ENCODE measurements at places on chromosomes 16 and 17.

- DNase-seq = no peak
Measured at GRCh38 chr17:44960691-44961090, 7.4 kb downstream of the C1QL1 start.

DNA sequence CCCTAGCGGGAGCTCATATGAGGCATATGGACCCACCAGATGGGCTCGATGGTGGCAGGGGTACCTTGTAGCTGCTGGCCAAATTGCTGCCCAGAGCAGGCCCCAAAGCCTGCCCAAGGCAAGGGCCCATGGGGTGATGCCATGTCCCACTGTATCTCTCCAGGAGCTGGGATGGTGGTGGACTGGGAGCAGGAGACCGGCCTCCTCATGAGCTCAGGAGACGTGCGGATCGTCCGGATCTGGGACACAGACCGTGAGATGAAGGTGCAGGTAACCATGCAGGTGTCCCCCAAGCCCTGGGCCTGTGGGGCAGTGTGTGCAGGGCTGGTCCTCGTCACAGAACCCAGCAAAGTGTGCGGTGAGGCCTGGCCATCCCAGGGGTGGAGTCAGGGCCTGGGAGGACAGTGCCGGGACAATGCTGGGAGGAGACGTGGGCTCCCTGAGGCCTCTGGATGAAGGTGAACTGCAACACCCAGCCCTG lies 34.1 kb upstream of the CHMP6 start:
- DNase-seq = no peak

- DNase-seq = peak; percentile 90
Measured at GRCh38 chr17:38729886-38730525, at the start of gene CISD3. Gene CISD3 (plus strand): TSS chr17:38730341. CDS start chr17:38730359, 18 bp downstream.

- DNase-seq = no peak
Measured at GRCh38 chr17:8922451-8922850, 43.1 kb downstream of the PIK3R5 start.

DNA sequence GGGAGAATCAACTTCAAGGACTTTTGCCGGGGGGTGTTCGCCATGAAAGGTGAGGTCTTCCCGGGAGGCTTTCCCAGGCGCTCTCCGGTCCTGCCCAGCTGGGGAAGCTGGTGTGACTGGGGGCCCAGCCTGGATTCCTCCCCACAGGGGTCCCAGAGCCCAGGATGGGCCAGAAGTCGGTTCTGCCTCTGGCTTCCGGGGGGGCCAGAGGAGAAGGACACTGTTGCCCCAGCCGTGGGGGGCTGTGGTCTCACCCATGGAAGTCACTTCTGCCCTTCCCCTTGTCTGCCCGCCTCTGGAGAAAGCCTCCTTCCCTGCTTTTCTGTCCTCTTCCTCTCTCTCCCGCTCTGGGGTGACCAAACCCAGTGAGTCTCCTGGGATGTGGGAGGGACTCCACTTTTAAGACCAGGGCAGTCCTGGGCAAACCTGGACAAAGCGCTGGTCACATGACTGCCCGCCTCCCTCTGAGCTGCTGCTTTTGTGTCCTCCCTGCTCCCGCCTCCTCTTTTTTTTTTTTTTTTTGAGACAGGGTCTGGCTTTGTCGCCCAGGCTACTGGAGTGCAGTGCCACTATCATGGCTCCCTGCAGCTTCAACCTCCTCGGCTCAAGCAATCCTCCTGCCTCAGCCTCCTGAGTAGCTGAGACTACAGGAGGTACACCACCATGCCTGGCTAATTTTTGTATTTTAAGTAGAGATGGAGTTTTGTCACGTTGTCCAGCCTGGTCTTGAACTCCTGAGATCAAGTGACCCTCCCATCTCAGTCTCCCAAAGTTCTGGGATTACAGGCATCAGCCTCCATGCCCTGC lies 40.6 kb downstream of the RAB11FIP4 start:
- DNase-seq = no peak

DNA sequence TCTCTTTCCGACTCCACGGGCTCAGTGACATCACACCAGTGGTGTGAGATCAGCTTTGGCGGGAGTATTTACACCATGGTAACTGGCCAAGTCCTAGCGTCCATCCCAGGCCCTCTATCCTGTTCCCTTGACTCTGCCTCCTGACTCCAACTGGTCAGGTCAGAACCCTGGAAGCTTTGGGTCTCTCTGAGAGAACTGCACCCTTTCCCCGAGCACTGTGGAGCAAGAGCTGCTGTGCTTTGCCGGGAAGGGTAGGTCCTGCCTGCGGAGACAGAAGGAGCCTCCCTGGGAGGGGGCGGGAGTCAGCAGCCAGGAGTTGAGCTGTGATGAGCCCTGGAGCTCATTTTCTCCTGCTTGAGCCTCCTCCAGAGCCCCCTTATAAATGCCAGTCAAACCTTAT lies 212.1 kb upstream of the TNRC6C start:
- peak; percentile 93 for DNase-seq

- no peak for DNase-seq
Measured at GRCh38 chr16:990516-991291, 9.1 kb downstream of the SOX8 start.

- no peak for DNase-seq
Measured at GRCh38 chr16:68665501-68665900, 20.4 kb downstream of the CDH3 start.

GRCh38 chr16:72727565-72727964 lies 320.4 kb downstream of the ZFHX3 start:
- no peak for DNase-seq

DNA sequence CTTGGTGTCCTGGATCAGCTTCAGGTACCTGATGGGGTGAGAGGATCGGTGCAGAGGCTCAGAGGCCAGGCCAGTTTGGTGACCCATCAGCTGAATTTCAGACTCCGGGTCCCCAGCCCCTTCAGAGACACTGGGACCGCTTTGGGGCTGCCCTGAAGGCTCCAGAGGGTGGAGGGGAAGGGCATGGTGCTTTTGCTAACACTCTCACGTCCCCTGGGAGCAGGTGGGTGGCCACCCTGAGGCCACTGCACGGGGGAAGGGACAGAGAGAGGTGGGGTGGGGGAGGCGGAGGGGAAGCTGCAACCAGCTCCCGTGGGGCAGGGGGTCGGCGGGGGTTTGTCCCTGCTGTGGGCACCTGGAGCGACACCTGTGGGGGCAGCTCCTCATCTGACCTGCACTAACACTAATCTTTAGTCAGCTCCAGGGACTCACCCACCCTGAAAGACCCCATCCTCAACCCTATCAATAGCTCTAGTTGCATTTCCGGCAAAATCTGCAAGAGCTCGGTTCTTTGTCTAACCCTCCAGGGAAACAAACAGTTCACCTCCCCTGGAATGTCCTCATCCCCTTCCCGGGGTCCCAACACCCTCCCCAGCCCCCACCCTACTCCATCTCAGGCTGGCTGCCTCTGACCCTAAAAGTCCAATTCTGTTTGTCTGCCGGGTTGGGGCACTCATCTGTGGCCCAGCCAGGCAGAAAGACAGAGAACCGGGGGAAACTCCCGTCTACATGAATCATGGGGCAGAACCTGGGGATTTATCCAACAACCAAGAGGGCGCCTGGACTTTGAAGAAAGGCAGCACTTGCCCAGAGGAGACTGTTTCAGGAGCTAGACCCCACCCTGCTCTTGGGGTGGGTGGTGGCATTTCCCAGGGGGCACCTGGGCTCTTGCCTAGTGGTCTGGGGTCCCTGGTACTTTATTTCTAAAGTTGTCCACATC lies 91.9 kb upstream of the CBX4 start:
- no peak for DNase-seq

DNA sequence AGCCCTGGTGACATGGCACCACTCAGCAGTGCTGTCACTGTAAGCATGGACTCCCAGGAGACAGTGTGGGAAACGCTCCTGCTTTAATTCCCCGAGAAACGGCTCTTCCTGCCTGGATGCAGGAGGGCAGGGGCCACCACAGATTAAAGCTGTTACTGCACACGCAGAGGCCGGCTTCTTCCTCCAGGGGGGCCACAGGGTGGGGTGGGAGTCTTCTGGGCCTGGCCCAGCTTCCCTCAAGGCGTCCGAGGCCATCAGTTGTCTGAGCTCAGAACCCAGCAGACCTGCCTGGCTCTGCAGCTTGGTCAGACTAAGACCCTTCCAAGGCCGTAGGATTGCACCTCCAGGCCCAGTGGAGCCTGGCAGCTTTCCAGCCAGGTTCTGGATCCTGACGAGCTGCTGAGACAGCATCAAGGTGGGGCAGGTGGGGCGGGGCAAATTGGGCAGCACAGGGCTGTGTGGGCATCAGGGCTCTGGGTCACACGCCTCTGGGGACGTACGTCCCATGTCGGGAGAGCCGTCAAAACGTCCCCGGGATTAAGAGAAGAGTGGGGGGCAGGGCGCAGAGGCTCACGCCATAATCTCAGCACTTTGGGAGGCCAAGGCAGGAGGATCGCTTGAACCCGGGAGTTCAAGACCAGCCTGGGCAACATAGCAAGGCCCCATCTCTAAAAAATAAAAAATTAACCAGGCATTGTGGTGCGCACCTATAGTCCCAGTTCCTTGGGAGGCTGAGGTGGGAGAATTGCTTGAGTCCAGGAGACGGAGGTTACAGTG lies 5.0 kb upstream of the CAPN15 start:
- no peak for DNase-seq

DNA sequence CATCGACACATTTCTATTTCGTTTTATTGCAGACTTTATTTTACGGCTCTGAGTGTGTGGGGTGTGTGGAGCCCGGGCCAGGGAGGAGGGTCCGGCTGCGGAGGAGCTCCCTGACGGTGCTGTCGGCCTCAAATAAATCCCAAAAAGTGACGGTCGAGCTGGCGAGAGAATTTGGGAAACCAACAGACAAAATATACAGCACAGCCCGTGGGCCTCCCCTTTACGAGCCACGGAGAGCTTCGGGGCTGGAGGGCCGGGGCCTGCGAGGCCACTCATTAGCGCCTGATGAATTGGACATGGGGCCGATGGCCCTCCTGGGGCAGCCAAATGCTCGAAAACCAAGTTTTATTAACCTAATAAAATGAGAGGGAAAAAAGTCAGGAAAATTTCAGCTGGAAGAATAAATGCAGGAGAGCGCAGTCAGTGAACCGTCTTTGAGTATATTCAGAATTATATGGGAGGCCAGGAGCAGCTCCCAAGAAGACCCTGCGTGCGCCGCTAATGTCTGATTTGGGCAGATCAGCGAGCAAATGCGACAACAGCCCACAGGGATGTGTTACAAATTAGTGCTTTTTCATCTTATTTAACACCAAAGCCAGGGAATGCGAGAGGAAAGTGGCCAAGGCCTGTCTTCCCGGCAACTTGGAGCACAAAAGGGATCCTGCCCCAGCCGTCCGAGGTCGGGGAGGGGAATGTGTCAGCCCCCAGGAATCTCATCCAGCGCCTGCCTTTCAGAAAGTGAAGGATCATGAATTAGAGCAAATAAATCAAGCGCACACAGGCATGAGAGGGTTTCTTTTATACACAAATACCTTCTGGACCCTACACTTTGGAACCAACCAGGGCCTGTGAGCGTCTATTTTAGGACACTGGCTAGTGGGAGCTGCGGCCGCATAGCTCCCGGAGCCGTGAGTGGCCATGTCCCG lies 249.1 kb downstream of the C16orf95 start:
- no peak for DNase-seq

GRCh38 chr17:82230609-82231311 lies 1.9 kb downstream of the SLC16A3 start:
- DNase-seq = peak; percentile 33

DNA sequence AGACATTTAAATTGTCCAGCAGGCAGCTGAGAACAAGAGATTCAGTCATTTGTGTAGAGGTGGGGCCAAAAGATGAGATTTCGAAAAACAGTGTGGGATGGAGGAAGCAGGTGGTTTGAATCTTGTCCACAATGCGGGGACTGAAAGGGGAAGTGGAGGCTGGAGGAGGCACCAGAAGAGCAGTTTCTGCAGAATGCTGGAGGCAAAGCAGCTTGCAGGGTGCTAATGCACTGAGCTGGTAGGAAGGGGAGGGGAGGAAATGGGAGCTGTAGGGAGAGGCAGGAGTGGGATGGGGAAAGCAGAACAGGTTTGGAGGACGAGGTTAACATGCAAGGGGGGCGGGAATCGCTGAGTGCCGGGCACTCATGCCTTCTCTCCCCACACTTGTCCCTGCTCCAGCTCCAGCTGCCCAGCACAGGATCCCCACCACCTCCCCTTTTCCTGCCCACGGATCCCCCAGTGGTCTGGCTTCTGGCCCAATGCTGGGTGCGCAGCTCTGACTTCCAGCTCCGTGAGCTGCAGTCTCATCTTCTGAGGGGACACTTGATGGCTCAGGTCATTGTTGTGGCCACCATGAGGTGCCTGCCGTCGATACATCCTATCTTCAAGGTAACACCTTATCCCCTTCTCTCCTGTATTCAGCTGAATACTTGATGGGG lies 9.4 kb downstream of the C17orf100 start:
- no peak for DNase-seq

GRCh38 chr16:55203570-55203969 lies 120.4 kb upstream of the IRX6 start:
- DNase-seq = no peak

DNA sequence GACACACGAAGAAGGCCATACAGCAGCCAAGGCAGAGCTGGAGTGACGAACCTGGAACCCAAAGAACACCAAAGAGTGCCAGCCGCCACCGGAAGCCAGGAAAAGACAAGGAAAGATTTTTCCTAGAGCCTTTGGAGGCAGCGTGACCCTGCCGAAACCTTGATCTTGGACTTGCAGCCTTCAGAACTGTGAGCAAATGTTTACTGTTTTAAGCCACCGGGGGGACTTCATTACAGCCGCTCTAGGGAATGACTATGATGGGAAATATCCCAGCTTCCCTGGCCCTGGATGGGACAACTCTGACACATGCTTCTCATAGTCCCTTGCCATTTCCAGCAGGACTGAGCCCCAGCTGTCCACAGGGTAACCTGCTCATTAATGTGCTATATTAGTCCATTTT lies 270.6 kb downstream of the HAPSTR1 start:
- DNase-seq = no peak

GRCh38 chr17:2690165-2691068 lies 21.1 kb downstream of the CLUH start:
- DNase-seq = no peak

DNA sequence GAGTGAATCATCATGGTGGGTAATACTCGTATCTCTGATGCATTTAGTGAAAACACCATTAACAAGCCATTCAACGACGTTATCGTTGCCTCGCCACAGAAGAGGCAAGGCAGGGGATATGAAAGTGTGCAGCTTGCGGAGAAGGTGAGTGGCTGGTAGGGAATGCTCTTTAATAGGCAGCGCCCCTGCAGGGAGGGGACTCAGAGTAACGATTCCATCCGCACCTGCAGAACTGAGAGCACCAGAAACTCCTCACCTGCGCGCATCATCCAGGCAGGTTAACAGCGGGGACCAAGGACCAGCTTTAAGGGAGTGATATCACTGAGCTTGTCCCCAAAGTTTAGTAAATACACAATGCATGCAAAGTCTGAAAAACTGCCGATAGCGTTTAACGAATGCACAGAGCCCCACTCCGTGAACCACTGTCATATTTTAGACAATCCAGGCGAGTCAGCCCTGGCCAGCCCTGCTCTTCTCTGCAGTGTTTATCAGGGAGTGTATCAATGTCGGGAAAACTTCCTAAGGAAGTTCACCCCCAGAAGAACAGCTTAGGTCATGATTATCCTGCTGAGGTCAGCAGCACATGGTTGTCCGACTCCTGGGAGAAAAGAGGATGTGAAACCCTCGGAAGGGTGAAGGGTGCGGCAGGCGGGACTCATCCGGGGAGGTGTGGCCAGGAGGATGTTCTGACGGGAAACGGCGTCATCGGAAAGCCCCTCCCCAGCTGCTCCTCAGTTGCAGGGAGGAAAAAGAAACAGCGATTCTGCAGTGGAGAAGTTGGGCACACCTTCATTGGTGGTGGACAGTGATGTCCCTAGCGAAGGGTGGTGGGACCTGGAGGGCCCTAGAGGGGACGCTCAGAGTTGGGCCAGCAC lies 68.5 kb upstream of the DNAH17 start:
- no peak for DNase-seq
